Colonic mucosa (tissue), 4 donors: ENCODE measurements at places on chromosomes 2 and 18. TPM values are rescaled to one million over a fixed set of nuclear protein-coding genes. Genes with fewer than 3 reads are reported as not detected.
A peak's percentile ranks its signal among the peaks of the same experiment; 100 is the strongest.

SF3B1 gene
- total RNA-seq: 186 TPM

RESP18 gene
- not detected for total RNA-seq

CXCR1 gene
- total RNA-seq: 0.13 TPM

DNA sequence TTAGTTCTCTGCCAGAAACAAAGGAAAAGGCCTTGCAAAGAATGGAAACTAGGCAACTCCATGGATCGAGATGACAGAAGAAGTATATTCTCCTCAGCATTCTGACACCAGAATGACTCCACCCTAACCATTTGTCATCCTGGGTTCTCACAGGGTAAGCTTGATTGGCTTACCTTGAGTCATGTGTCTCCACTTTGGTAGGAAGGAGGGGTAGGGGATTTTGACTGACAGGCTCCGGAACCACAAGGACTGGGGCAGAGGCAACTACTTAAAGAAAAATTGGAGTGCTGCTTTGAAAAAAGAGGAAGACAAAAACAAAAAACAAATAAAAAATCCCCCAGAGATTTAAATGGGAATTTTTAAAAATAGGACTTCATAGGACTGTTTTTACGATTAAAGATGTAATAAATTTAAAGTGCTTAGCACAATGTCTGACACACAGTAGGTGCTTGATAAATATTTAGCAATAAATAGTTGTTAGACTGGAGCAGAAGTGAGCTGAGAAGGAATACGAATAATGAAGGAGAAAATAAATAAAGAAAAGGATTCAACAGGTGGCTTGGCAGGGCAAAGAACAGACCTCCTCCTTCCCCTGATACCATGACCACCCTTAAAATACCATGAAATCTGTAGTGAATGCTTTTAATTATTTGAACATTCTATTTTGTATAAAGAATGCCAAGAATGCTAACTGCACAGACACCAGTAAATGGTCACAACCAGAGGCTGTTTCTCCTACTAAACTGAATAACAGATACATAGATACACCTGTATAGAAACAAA, 230.2 kb downstream of the CDCA7 start:
- DNase-seq: no peak
- no peaks in the 10 kb centered on the region for H3K27me3 ChIP-seq
- H3K27ac ChIP-seq: no peak overlapping the region
- H3K36me3 ChIP-seq: no peaks in the 10 kb centered on the region

DNA sequence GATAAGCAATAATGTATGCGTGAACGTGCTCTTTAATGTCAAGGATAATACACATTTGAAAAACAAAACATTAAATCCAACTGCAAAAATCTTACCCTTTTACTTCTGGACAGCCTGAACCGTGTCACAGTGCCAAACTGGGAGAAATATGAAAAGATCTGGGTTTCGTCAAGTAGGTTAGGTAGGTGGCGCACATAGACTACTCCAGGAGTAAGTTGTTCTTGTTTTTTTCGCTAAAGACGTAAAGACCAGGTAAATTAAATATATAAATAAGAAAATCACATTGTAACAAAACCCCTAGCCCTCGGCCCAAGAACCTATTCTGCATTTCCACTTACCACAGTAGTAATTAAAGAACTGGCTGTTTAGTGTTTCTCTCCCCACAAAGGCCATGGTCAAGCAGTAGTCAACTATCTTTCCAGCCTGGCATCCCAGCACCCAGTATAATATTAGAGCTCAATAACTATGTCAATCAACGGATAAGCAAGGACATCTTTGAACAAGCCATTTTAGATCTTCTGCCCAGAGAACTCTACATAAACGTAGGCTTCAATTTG, 1.1 kb downstream of the NIFK start:
- no peak for DNase-seq
- H3K4me1 ChIP-seq: no peaks in the 10 kb centered on the region
- no peaks in the 10 kb centered on the region for H3K27me3 ChIP-seq
- H3K36me3 ChIP-seq: no peaks in the 10 kb centered on the region
- H3K27ac ChIP-seq: peak overlapping the region; percentile 51

- H3K27me3 ChIP-seq: no peaks in the 10 kb centered on the region
- H3K27ac ChIP-seq: no peak overlapping the region
- H3K4me1 ChIP-seq: no peaks in the 10 kb centered on the region
Observed at GRCh38 chr2:17765398-17765797, 11.5 kb downstream of the GEN1 start.

DNA sequence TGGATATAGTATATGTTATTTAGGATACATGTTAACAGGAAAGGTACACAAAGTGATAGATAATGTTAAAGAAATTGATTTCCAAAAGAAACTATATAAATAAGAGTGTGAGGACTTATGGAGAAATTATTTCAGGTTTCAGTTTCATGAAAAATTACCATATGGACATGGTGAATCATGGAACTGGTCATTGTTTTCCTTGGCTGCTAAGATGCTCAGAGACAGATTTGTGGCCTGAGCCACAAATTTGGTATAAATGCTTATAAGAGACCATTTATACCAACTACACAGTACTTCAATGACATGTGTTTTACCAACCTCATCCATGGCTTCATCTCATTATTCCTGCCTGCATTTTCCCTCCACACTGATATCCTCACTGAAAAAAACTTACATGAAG, 188.1 kb downstream of the FMNL2 start:
- H3K4me3 ChIP-seq: no peak overlapping the region
- no peaks in the 10 kb centered on the region for H3K36me3 ChIP-seq
- H3K4me1 ChIP-seq: no peaks in the 10 kb centered on the region
- H3K27ac ChIP-seq: no peak overlapping the region
- H3K27me3 ChIP-seq: no peaks in the 10 kb centered on the region
